ENCODE measurements at places on chromosomes 2 and 18.
A peak's percentile ranks its signal among the peaks of the same experiment; 100 is the strongest.

DNA sequence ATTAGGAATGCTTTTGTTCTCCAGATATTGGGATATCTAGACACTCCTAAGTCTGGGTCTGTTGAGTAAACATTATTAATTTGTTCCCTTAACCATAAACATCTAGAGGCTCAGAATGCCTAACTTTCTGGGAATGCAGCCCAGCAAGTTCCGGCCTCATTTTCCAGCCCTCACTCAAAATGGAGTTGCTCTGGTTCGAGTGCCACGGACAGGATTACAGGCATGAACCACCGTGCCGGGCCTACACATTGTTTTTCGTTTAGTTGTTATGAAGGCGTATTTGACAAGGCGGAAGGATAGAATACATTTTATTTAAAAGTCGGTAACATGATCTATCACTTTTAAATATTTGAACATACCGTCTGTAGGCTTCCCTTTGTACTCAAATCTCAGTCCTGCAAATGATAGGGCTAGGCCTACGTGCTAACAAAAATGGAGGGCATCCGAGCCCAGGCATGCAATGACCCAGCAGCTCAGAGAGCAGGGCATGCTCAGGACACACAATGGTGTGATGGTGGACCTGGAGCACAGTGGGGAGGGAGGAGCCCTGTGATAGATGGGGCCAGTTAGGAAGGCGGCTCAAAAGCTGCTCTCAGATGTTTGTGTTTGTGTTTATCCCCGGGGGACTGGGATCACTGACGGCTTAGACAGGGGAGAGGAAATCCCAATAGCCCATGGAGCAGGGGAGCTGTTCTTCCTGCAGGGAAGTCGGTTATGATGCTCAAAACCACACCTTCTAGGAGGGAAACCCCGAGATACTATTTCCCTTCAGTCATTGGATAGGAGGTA, 2.9 kb upstream of the SCYGR1 start:
- DNase-seq: no peak

GRCh38 chr2:23356711-23357110, 28.3 kb upstream of the KLHL29 start:
- no peak for DNase-seq

- DNase-seq: no peak
These were observed 73.2 kb downstream of the MAP4K4 start for GRCh38 chr2:101770726-101771125.

- peak; percentile 46 for DNase-seq
These were observed 15.9 kb upstream of the CCDC85A start for GRCh38 chr2:56167616-56168562.

DNA sequence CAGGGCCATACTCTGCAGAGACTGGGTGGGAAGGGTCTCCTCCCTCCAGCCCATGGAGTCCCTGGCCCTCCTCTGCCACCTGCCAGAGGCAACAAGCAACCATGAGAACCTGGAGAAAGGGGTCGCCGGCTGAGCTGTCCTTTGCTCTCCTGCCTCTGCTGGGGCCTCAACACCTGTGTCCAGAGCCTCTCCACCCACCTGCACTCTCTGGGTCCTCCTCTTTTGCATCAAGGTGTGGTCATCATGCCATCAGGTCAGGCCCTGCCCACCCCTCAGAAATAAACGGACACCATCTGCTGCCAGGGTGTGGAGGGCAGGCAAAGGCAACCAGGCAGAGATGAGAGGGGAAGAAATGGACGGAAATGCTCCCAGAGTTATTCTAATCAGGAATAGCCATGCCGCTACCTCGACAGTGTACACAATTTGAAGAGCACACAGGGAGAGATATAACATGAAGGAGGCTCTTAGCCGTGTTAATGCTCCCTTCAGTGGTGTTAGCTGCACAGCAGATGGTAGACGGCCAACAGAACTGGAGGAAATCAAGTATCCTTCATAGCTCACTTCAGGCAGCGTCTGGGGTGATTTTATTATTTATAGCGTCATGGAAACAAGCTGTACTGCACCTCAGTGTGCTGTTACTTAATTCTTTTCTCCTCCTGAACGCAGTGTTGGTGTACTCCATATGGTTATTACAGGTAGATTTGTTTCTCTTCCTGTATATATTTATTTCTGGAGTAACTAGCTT, 247.9 kb downstream of the TSN start:
- no peak for DNase-seq

- no peak for DNase-seq
These were observed 95.9 kb downstream of the PRKCE start for GRCh38 chr2:45747363-45747762.

GRCh38 chr2:98656800-98657199, 48.4 kb downstream of the UNC50 start:
- DNase-seq: no peak

DNA sequence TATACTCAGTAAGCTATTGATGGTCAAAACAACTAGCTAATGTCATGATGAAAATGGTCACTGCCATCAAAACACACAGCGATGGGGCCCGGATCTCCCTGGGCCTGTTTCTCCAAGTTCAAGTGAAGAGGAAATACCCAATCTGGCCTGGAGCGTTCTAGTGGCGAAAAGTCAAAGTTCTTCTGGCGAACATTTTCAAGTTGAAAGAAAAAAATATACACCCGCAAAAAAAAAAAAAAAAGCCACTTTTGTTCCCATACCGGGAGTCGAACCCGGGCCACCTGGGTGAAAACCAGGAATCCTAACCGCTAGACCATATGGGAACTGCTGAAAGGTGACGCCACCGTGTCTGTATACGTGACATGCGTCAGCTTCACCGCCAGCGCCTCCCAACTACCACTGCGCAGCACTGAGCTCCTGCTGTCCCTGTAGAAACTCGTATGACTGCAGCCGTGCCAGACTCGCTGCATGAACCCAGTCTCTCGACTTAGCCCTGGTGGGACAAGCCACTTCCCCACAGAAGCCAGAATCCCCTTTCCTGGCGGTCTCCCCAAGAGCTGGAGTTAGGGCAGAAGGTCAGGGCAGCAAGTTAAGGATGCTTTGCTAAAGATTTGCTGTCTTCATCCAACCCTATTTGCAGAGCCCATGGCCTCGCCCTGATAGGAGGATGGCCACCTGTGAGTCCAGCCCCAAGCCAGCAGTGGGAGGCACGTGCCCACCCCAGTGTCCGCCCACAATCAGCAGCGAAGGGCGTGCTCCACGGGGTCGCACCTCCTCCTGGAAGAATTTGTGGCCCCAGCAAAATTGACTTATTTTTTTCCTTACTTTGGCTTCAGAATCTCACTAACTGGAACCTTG, 5.6 kb upstream of the IMP4 start:
- peak; percentile 53 for DNase-seq

DNA sequence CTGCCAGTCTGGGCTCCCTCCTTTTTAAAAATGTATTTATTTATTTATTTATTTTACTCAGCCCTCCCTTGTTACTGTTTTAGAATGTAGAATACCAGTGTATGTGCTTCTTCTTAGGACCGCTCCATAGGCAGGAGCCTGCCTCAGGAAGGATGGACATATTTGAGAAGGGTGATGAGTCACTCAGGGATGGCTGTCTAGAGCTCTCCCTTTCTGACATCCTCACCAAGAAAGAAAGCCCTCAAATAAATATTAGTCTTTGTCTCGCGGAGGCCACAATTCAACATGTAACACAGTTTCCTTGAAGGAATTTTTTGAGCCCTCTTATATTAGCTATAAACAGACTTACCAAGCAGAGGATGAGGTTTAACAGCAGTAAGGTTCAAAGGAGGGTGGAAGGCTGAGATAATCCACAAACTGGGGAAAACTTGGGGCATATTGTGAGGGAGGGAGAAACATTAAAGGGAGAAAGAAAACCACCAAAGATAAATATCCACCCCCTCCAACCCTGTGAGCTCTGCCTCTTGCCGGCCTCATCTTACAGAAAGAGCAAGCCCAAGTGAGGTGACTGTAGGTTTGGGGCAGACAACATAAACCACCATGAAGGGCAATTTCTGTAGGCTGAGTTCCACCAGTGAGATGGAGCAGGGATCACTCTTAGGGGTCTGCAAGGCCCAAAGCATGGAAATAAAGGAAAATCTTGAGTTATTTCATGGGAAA, 163.4 kb downstream of the LRRTM1 start:
- no peak for DNase-seq

DNA sequence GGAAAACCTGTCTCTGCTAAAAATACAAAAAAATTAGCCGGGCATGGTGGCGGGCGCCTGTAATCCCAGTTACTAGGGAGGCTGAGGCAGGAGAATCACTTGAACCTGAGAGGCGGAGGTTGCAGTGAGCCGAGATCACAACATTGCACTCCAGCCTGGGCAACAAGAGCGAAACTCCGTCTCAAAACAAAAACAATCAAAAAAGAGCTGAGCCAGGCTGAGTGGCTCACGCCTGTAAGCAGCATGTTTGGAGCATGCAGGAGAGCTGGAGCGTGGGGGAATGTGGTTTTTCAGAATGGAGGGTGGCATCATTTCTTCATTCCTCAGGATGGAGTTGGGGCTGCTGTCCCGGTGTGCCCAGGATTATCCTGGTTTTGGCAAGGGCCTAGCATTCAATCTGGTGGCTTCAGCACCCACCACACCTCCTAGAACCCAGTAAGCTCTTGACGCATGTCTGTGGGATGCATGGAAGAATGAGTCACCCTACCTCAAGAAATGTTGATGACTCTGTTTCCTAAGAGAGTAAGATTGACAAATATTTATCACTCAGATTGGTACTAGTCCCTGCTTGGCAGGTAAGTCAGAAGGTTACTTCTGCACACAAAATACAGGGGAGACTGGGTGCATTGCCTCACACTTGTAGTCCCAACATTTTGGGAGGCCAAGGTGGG, 90.2 kb upstream of the ODC1 start:
- peak; percentile 35 for DNase-seq

DNA sequence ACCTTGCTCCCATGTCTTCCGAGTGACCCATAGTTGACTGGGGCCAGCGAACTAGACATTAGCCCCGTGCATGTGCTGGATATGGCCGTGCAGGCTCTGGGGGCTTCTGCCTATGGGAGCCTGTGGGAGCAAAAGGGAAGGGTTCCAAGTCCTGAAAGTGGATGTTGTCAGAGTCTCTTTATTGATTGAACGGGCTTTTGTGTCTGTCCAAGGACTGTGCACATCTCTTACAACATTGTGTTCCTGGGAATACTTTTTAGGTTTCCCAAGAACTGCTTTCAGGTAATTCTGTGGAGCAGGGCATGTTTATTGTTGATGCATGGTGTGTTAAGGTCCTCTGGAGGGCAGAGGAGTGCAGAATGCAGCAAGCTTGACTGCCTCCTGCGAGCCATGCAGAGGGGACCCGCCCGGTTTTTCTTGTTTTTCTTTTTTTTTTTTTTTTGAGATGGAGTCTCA, 5.0 kb downstream of the RNF144A start:
- DNase-seq: no peak

GRCh38 chr2:240412211-240412861, 23.1 kb upstream of the GPC1 start:
- no peak for DNase-seq

Measured in GM04504 (cell line).